ENCODE measurements at places on chromosomes 7 and 10.

- no peak for DNase-seq
Measured at GRCh38 chr10:7945034-7945433, 109.5 kb upstream of the GATA3 start.

DNA sequence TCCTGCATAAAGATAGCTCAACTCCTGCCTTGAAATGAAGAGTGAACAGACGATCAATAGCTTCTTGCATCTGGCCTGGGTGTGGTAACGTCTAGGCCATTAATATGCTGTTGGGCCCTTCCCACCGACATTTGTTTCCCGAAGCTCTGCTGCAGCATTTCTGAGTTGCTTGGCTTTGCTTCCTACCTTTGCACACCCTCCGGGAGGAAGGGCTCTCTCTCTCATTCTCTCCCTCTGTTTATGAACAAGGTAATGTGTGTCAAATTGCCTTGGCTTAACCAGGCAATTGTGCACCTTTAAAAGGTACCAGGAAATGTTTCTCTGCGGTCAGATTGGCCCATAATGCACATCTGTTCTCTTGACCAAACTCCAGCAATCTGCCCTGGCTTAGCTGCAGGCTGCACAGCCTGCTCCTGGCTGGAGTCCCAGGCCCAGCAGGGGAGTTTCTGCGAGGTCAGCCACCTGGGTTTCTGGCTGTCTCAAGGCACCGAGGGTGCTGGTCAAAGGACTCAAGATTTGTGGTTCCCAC lies 223.7 kb downstream of the SNX10 start:
- no peak for DNase-seq

DNA sequence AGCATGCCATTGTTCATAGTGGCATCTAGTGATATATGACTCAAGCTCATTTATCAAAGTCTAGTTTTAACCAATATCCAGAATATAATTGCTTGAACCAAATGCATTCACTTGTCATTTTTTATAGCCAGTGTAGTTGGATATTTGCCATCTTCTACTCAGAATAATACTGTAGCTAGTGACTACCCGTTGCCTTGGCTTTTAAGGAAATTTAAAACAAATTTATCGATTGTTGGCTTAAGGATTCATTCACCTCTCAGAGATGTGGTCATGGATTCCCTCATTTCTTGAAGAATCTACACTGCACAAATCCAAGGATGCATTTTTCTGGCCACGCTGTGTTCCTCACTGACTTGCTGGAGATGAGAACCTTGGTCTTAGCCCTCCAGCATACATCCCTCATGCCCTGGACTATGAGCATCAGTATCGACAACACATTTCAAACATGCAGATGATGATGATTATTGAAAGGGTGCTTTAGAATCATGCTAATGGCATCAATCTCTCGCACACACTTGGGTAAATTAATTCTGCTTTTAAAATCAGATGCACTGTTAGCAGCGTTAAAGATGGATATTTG lies 8.8 kb downstream of the ARID5B start:
- no peak for DNase-seq

GRCh38 chr7:100489824-100490223 lies 6.1 kb downstream of the NYAP1 start:
- peak; percentile 91 for DNase-seq

- no peak for DNase-seq
Measured at GRCh38 chr7:23759671-23760391, 49.8 kb downstream of the STK31 start.

All from HuH-7.5 (cell line).